ENCODE measurements at places on chromosomes 5 and 9.

GRCh38 chr9:34589636-34590380 lies at the start of gene CNTFR:
CNTFR (minus strand) TSS chr9:34589724; CDS start chr9:34568981, 20,743 bp downstream.
- no peak for DNase-seq

- DNase-seq, result no peak
Measured at GRCh38 chr5:57338068-57338867, 144.3 kb downstream of the ACTBL2 start.

- no peak for DNase-seq
Measured at GRCh38 chr5:36606428-36607113, at the start of gene SLC1A3. SLC1A3 (plus strand) TSS chr5:36606606; CDS start chr5:36608424, 1,818 bp downstream.

DNA sequence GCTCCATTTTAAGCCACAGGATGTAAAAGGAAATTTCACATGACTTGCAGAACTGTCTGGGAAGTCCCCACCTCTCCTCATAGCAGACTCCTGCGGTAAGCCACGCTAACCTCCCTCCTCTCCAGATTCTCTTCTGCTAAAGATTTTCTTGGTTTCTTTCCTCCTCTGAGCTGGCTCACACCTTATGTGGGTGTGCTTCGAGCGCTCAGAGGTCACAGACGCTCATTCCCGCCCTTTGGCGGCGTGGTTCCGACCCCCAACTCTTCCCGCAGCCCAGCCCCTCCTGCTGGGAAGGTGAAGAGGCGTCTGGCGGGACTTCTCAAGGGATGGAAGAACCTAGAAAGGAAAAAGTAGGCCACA lies 32.9 kb upstream of the CDK20 start:
- peak; percentile 1 for DNase-seq

GRCh38 chr5:141359790-141360426 lies at the start of gene PCDHGB2:
PCDHGB2 (plus strand) TSS chr5:141359994; CDS start chr5:141360136, 142 bp downstream.
- DNase-seq, result no peak
